ENCODE measurements at places on chromosomes 4 and X.

- no peak for DNase-seq
Measured at GRCh38 chrX:40057405-40057804, 40.4 kb downstream of the BCOR start.

GRCh38 chr4:152824561-152824960 is 44.8 kb downstream of the ARFIP1 start:
- no peak for DNase-seq

DNA sequence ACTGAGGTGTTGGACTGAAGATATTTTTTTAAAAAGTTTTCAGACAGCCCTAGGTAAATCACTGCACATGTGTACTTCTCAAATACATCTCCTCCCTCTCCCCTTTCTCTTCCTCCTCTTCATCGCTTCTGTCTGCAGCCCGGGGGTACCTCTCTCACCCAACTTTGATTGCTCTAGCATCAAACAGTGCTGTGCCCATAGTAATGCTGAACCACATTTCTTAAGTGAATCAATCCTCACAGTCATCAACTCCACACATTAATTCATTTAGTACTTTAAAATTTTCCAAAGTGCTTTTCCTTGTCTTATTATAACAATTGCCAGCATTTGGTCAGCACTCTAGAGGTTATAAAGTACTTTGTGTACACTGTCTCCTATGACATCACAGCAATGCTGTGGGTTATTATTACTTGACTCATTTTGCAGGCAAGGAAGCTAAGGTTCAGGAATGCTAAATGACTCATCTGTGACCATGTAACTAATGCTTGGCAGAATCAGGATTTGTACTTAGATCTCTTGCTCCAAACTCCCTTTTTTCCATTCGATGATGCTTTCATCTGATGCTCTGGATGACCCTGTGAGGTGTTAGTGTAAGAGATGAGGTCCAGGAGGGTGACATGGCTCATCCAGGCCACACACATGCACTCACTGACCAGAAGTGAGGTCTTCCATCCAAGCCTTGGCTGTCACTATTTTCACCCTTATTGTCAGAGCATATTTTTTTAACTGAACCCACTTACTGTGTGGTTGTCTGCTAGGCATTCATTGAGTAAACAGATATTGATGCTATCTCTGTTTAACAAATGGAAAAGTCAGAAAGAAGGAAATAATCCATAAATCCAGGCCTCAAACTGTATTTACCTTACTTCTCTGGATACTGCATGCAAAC is 58.8 kb downstream of the RHOH start:
- no peak for DNase-seq

DNA sequence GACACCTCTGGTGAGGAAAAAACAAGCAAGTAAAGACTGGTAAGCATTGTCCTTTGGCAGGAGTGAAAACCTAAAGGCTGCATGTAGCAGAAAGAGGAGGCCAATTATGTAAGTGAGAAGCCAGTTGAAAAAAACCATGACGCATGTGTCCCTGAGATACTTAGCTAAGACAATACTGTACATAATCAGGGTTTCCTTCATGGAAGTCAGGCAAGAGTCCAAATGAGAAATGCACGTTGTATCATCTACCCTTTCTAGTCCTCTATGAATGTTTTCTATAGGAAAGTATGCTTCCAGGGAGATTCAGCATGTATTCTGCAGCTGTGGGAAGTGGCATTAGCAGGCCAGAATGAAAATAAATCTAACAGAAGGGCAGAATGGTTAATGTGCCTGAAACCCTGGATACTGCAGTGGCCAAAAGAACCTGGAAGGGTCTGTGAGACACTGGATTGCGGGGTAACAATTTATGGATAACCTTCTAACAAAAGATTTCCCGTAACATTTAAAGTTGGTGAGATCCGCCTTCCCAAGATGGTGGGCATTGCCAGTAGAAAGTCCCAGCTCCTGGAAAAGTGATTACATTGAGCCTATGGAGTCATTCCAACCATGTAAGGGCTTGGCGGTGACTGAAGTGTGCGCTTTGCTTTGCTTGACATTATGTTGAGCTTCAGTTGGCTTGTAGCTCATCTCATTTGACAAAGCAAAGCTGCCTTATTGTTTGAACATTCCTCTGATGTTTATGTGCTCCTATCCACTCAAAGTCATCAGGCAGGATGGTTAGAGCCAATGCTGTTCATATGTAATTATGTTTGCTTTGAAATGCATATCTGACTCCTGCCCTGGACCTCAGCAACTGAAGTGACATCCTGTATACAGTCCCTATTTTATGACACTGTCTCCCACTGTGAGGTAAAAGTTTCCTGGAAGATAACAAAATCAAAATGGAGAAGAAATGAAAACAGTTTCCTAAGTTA is 200.4 kb downstream of the ARHGAP24 start:
- DNase-seq: no peak

DNA sequence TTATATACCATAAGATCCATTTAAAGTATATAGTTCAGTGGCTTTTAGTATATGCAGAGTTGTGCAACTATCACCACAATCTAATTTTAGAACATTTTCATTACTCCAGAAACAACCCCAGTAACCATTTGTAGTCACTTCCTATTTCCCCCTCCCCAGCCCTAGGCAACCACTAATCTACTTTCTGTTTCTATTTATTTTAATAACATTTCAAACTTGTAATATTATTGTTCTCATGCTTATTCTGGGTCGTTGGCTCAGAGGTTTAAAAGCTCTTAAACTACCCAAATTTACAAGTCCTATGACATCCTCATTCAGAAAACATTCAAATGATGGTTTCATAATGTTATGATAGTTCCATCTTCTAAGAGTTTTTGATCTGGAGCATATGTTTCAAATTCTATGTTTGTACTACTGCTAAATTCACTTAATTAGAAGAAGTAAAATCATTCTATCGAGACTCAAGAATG is 18.4 kb downstream of the XIAP start:
- DNase-seq: no peak

- DNase-seq: no peak
Measured at GRCh38 chrX:103678199-103678993, 8.1 kb downstream of the MORF4L2 start.

GRCh38 chr4:107999932-108000539 is 10.3 kb downstream of the HADH start:
- no peak for DNase-seq

- DNase-seq: no peak
Measured at GRCh38 chr4:6229671-6230501, 29.5 kb upstream of the JAKMIP1 start.

- DNase-seq: no peak
Measured at GRCh38 chrX:146127617-146128016, 310.0 kb downstream of the SLITRK2 start.

DNA sequence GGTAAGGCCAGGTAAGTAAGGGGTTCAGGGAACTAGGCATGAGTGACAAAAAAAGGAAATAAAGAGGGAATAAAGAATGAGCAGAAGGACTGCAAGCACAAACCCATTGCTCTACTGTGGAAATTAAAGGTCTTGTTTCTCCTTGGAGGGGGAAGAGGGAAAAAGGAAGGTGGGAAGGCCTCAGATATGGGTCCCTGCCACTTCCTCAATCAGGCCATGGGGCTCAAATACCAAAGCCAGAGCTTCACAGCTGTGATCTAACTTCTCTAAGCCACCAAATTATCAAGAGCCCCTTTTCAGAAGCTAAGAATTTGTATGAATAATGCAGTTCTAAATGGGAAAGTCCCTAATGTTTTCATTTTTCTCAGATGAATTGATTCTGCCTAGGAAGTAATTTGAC is 4.7 kb downstream of the USP51 start:
- no peak for DNase-seq

- DNase-seq: no peak
Measured at GRCh38 chr4:14059006-14059405, 431.5 kb upstream of the BOD1L1 start.

DNA sequence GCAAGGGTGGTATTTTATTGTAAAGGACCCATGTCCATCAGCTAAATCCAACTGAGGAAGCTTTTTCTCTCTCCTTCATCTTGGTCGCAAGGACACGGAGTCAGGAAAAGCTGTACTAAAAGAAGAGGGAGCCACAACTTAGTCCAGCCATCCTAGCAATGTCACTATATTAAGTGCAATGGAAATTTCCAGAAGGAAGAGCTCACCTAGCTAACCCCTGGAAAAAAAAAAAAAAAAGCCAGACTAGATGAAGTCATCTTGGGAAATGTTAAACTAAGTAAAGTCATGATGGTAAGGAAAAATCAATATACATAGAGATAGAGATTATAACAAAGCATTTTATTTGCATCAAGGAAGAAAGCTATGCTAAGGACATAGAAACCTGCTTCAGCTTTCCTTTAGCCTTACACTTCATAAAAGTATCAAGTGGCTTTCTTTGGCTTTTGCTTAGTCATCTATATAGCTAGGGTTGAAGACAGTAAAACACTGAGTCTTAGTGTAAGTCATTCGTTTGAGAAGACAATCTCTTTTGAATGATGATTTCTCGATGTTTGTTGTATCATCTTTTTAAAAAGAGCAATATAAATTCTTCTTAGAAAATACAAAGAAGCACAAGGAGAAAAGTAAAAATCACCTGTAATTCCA is 18.6 kb upstream of the CA5B start:
- DNase-seq: no peak

DNA sequence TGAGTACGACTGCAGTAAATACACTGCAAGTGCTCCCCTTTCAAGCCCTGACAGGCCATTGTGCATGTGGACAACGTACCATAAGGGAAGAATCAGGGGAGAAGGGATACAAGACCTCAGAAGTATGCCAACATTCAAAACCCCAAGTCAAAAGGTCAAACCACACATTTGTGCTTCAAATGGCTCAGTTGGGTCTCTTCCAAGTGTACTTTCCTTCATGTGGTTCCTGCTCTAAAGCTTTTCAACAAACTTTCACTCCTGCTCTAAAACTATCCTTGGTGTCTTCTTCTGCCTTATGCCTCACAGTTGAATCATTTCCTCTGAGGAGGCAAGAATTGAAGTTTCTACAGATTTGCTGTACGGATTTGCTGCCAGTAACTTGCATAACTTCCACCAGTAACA is 305.7 kb upstream of the SLIT2 start:
- no peak for DNase-seq

DNA sequence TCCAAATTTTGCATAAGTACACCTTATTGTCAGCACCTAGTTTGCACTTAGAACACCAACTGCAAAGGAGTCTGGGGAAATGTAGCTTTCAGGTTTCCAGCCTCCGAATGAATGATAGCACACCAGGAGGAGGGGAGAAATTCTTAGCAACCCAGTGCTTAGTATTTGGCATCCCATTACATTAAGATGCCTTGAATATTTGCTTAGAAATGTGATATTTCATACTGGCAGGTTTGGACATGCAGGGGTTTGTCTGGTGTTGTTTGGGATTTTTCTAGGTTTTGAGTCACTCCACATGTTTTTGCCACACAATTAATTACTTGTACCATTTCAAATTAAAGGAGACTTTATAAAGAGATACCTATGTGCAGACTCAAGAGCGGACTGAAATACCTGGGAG is 60.3 kb upstream of the CAMK2D start:
- DNase-seq: no peak

DNA sequence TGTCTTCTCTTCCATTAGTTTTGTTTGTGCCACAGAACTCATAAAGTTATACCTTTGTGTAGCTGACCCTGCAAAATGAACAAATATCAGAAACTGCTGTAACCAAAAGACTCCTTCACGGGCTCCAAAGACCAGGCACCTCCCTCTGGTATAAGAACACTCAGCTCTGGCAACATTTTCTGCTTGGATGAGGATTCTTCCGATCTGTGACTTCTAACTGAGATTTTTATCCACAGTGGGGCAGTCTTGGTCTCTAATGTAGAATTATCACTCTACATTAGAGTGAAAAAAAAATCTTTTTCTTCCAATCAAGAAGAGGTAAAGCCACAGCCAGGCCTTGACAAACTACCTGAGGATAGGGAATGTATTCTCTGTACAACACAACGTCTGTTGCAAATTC is 38.5 kb upstream of the PRSS48 start:
- DNase-seq: no peak

- peak; percentile 1 for DNase-seq
Measured at GRCh38 chrX:74383611-74384010, 37.7 kb upstream of the SLC16A2 start.

DNA sequence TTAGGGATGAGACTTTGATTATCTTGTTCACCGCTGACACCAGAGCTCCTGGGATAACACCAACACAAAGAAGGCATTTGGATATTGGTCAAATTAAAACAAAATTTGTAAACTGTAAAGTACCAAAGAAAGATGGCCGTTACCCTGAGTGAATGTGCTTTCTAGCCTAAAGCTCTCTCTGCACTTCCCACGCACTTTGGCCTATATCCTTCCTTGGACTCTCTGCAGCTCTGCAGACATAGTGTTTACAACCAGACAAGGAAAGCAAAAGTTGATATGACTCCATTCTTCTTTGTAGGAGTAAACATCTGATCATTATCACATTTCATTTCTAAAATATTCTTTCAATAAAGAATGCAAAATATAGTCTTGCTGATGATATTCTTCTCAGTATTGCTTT is 44.8 kb upstream of the PITX2 start:
- no peak for DNase-seq

GRCh38 chr4:62196338-62196737 is 996.2 kb downstream of the ADGRL3 start:
- no peak for DNase-seq

All from GM19239 (cell line).